NCI-H2171 (cell line): ENCODE measurements at places on chromosomes 4 and X.

DNA sequence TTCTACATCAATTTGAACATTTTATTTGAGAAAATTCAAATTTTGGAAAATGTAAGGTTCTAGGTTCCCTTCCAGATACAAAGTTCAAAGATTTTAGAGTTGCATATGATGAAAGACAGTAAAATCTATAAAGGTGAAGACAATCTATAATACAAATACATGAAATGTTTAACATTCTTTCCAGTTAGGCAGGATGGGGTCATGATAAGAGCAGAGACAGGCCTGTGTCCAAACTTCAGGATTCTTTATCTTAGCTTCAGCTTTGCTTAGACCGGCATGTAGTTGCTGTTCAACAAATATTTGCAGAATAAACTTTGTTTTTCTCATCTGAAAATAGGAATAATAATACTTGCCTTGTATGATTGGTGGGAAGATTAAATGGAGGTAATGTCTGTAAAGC lies 4.5 kb upstream of the RPS6KA3 start:
- DNase-seq, result no peak

DNA sequence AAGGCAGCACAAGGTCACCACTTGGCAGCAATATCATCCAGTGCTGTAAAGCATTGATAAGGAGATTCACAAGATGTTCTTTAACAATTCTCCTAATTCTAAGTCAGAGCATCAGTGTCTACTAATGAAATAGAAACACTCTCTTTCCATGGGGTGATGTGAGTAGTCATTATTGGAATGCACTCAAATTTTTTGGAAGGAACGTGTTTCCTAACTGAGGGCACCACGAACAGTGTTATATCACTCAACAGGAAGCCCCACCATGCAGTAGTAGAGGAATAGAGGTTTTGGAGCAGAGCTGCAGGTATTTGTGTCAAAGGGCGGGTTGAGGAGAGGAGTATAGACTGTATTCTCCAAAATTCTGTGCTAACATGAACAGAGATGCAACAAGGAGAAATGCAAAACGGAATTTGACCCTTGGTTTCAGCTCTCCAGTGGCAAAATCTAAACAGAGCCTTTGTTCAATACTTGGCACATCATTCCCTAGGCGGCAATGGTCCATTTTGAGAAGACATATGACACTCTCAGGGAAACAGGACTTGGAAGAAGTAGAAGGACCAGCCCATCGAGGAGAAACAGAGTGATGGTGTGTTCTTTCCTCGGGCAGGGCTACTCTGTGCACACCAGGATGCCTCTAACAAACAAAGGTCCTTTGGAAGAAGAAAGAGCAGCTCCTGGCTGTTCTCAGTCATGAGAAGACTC lies 98.9 kb downstream of the CPEB2 start:
- no peak for DNase-seq

GRCh38 chr4:40448875-40449274 lies 113.7 kb downstream of the CHRNA9 start:
- no peak for DNase-seq

GRCh38 chr4:168304744-168305459 lies 13.7 kb downstream of the DDX60 start:
- DNase-seq, result peak; percentile 0

DNA sequence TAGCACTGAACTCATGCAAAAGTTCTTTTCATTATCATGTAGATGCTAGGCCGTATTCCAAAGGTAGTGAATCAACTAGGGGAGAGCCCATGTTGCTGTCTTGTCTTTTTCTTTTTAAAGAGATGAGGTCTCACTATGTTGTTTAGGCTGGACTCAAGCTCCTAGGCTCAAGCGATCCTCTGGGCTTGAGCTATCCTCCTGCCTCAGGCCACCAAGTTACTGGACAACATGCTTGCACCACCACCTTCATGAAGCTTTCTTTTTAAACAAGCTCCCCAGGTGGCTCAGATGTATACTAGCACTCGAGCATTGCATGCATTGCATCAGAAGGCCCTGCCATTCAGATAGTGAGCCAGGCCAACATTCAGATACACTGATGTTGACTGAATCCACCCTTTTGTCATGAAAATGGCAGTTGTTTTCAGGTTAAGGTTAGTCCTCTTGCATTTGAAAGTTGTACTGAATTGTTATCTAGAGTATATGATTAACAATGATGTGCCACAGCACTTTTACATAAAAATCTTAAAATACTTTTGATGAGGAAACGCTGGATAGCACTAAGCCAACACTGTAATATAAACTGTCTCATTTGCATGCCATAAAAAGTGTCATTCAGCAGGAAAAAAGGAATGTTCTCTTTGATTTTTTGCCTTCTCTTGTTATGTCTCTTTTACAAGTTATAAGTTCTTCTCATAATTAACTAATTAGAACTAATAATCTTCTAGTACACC lies 76.7 kb downstream of the FNIP2 start:
- no peak for DNase-seq

GRCh38 chrX:38805432-38806389 lies 4.5 kb downstream of the MID1IP1 start:
- peak; percentile 31 for DNase-seq
